Activated T-cell treated with anti-CD3 and anti-CD28 coated beads, Interleukin-2, amount 50 U/mL, for 1 hour (primary cell): ENCODE measurements at places on chromosomes 16 and 17.

DNA sequence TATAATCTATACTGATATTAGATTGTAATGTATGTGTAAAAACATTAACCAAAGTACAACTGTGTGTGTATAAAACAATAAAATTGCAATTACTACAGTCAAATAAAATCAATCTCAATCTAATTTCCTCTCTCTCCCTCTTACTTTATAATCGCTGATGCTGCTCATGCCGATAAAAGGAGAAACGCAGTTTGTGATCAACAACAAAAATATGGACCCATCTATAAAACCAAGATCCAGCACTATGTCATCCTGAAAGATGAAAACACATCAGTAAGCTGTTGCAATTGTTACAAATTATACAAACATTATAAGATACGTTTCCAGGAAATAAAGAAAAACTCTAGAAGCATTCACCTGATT lies 33.5 kb upstream of the ABCA6 start:
- DNase-seq, result no peak

DNA sequence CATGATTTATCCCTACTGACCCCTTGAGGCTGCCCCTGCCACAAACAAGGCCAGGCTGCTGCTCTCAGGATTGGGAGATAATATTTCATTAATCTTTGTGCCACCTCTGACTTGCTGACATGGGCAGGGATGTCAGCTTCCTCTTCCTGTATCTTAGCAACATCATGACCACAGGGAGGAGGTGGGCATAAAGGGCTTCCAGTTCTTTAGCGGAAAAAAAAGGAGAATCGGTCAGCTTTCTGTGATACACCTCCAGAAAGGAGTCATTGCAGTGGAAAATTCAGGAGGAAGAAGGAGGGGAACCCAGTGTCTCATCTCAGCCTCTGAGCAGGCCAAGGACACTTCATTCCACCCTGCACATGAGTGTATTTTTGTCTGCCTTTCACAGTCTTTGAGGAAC lies 206.8 kb upstream of the SDK2 start:
- DNase-seq, result no peak

DNA sequence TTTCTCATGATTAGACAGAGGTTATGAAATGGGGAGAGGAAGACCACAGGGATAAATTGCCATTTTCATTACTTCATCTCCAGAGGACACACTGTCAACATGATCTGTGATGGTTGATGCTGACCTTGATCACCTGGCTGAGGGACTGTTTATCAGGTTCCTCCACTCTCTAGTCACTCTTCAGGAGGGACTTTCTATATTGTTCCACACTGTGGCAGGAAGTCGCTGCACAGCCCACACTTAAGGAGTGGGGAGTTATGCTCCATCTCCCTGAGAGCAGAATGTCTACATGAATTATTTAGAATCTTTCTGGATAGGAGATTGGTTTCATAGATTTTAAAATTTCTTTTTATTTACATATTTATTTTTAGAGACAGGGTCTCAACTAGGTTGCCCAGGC lies 46.7 kb downstream of the CYB5B start:
- no peak for DNase-seq

- DNase-seq, result no peak
These were observed 69.6 kb downstream of the N4BP1 start for GRCh38 chr16:48540222-48540900.

GRCh38 chr16:48831076-48831722 lies 221.2 kb upstream of the N4BP1 start:
- DNase-seq, result no peak

DNA sequence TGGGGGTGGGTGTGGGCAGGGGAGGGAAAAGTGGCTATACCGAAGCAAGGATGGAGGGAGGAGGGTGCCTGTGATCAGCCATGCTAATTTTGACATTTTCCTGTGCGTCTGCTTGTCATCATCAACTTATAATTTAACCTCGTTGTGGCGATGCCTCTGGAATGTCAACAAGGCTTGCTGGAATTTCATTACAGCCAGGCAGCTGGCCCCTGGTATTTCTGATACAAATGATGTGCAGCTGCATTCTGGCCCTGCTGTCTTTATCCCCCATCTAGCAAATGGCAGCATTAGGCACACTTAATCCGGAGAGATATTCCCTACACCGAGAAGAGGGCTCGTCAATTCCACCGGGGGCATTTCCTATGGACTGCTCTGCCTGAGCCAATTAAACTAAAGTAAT lies 278.3 kb upstream of the CCL2 start:
- DNase-seq, result no peak

DNA sequence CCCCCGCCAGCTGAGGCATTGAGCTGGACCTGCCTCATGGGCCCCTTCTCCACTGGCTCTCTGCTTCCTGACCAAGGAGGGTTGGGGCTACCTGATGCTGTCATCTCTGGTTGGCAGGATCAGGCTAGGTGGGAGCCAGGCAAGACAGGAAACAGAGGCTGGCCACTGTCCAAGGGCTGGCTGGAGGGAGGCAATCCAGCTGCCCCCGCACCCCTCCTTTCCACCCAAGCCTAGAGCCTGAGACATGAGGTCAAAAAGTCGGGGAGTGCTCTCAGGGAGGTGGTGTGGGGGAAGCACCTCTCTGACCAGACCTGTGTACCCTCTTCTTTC lies 14.5 kb downstream of the NGFR start:
- DNase-seq, result no peak

GRCh38 chr16:27316038-27316680 lies 2.4 kb downstream of the IL4R start:
- DNase-seq, result no peak

DNA sequence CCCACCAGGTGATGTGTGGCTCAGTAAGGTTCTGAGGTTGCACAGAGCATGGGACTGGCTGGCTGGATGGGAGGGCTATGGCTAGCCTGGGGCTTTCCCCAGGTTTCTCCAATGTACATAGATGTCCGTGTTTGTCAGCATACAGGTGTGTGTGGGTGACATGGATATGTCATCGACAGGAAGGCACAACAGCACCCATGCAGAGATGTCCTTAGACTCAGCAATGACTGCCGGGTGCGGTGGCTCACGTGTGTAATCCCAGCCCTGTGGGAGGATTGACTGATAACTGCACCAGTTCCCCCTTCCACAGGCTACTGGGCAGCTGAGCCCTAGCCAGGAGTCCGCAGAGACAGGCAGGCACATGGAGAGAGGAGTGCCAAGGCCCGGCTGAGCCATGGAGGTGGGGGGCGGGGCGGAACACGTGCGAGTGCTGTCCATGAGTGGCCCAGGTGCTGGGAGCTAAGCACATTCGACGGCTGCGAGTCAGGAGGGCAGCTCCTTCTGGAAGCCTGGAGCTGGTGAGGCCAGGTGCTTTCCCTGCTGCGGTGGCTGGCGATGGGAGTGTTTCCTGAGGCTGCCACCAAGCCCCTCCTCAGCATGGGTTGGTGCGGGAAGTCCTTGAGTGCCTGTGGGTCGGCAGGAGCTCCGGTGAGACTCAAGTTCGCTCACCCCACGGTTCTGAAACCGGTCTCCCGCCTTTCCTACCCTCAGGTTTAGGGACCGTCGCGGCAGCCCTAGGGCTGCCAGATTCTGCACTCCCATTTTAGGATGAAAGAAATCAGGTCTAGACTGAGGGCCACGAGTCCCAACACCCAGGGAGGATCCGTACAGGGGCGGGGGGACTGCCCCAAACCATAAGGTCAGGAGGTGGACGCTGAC lies 858 bp upstream of the ASPSCR1 start:
- no peak for DNase-seq

GRCh38 chr17:42422958-42423712 lies at the start of gene CAVIN1:
Gene CAVIN1 (minus strand): TSS chr17:42423256. CDS start chr17:42423097, 159 bp downstream.
- peak; percentile 37 for DNase-seq

DNA sequence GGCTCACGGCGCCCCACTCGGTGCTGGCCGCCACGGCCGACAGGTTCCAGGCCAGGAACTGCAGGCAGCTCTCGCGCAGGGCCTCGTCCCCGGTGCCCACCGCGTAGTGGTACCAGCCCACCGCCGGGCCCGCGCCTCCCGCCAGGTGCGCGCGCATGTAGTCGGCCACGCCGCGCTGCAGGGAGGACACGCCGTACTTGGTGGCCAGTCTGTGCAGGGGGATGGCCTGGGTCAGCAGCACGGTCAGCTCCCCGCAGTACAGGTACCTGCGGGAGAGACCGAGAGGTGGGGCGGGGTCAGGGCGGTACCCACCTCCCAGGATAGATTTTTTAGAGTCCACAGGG lies 4.2 kb downstream of the BTBD17 start:
- no peak for DNase-seq

- no peak for DNase-seq
These were observed 18.1 kb downstream of the NTAN1 start for GRCh38 chr16:15037745-15038144.

DNA sequence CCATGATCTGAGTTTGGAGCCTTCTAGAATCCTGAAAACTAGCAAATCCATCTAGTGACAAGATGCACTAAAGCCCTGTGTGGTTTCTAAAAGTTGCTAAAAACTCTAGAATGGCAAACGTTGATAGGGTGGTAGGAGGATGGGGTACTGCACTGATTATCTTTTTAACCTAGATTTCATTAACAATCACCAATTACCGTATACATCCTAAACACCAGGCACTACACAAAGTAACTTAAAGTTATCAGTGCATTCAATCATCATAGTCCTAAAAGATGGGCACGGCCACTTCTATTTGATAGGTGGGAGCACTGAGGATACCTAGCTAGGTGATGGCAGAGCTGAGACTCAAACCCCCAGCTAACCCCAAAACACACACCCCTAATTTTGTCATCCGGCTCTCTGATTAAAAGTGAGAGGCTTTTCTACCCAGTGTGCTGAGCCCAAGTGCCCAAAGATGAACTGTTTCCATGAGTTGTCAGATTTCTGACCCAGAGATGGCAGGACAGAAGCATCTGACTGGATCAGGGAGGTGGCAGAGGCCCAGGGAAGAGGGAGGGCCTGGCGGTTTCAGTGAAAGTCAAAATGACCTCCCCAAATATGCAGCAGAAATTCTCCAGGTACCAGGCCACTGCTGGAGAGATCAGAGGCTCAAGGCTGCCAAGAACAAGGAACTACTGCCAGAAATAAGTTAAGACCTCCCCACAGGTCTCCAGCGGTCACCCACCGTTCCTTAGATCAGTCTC lies 396.8 kb downstream of the SOX9 start:
- no peak for DNase-seq

GRCh38 chr17:78676412-78677302 lies 99.5 kb upstream of the DNAH17 start:
- DNase-seq, result peak; percentile 14

DNA sequence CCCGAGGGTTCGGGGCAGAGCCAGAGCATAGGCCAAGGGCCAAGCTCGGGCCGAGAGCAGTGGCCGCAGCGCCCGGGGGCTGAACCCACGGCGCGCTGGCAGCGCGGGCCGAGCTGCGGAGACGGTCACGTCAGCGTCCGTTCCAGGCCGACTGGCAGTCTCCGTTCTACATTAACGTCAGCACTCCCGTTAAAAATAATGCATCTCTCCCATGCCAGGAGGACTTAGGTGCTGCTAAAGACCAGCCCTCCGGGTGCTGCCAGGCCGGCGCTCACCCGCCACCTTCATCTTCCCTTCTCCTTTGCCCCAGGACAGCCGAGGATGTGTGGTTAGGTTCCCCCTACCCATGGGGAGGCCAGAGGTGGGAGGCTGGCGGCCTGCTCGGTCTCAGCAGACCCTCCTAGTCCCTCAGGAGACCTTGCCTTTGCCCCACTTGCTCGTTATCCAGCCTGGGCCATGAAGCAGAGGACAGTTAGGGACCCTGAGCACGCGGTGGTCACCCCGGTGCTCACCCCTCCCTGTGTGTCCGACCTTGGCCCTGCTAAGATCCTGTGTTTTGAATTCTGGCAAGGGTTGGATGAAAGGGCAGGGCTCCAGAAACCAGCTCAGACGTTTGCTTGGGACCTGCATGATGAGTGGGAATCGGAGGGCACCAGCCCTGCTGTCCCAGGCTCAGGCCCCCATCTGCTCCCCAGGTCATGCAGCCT lies 572 bp downstream of the MPG start:
- DNase-seq, result no peak

GRCh38 chr16:2769100-2769529 lies 8.0 kb downstream of the ELOB start:
- no peak for DNase-seq

- DNase-seq, result no peak
These were observed 5.2 kb downstream of the PERCC1 start for GRCh38 chr16:1435921-1436697.

DNA sequence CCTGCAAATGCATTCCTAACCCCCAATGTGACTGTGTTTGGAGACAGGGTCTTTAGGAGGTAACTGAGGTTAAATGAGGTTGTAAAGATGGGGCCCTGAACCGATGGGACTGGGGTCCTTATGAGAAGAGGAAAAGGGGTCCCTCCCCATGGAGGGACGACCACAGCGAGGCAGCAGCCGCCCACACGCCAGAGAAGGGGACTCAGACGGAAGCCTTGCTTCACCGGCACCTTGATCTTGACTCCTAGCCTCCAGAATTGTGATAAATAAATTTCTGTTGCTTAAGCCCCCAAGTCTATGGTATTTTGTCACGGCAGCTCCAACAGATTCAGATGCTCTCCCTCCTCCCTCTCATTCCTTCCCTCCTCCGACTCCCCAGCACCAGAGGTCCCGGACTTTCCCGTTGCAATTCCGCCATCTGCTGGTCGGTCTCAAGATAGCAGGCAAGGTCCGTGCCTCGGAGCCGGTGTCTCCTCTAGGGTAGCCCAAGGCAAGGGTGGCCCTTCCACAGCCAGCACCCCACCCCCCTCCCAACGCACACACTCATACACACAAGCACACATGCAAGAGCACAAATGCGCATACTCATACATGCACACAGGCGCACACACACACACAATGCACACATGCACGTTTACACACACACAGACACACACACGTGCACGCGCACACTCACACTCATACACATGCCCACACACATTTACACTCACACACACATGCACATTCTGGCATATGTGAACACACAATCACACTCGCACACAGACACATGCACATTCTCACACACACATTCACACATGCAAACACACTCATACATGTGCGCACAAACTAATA lies 23.1 kb upstream of the C16orf78 start:
- DNase-seq, result peak; percentile 35

DNA sequence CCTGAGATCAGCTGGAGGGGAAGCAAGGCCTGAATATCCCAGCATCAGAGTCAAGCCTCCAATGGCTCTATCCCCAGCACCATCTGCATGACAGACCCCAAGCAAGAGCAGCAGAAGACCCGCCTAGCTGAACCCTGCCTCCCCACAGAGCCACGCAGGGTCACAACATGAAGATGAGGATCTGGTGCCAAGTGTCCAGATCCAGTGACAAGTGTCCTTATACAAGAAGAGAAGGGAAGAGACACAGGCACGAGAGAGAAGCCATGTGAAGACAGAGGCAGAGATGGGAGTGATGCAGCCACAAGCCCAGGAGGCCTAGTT lies 28.9 kb downstream of the TNFRSF13B start:
- DNase-seq, result no peak
